HFF-Myc (cell line): ENCODE measurements at places on chromosomes 1 and 21.

GRCh38 chr21:34933609-34934335, 115.3 kb downstream of the RUNX1 start:
- DNase-seq, result no peak

DNA sequence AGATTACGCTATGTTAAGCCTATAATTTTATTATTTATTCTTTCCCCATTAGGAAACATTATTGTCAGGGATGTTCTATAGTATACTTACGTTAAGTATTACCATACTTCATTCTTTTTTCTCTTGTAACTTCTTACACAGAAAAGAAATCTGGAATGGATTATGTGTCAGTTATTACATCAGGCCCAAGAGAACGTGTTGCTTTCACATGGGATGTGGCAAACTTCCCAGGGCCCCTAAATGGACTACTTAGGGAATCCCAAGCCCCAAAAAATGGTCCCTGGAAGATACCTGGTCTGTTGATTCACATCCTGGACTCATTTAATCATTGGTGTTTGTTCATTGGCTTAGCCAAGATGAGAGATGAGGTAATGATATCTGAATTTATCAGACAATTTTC, 249.8 kb downstream of the NRIP1 start:
- no peak for DNase-seq

DNA sequence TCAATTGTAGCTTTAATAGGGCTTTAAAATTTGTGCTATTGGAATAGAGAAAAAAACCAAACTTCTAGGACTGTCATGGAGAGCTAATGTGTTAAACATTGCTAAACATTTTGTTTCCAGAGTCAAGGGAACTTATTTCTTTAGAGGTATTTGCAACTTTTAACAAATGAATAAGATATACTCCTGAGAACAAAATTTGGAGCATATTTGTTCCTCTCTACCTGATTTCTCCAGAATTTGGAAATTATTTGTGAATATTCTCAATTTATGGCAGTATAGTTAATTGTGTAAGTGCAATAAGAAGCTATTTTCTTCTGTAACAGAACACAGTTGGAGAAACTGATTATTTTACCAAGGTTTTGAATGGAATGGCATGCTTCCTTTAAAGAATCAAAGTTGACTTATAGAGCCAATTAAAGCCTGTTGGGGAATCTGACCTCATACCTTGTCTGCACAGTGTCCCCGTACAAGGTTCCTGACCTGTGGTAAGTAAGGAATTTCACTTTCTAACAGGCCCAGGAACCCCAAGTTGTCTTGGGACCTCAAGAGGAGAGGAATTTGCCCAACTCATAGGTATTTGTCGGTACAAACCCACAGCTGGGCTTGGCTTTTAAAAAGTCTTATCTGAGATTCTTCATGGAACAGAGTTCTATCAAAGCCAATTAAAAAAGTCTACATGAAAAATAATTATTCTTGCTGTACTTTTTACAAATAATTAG, 72.6 kb upstream of the CSF1 start:
- DNase-seq, result no peak

- no peak for DNase-seq
Measured at GRCh38 chr1:231161667-231162296, at the start of gene TRIM67. Gene TRIM67, plus strand, starts transcription at chr1:231162058. Its CDS starts 912 bp downstream, at chr1:231162970.

- DNase-seq, result no peak
Measured at GRCh38 chr1:234170622-234171021, 202.6 kb upstream of the COA6 start.

GRCh38 chr1:236065509-236066005, 667 bp upstream of the NID1 start:
- DNase-seq, result no peak
